Right renal pelvis (tissue), 4 donors: ENCODE measurements at places on chromosomes 7 and 10.

DNA sequence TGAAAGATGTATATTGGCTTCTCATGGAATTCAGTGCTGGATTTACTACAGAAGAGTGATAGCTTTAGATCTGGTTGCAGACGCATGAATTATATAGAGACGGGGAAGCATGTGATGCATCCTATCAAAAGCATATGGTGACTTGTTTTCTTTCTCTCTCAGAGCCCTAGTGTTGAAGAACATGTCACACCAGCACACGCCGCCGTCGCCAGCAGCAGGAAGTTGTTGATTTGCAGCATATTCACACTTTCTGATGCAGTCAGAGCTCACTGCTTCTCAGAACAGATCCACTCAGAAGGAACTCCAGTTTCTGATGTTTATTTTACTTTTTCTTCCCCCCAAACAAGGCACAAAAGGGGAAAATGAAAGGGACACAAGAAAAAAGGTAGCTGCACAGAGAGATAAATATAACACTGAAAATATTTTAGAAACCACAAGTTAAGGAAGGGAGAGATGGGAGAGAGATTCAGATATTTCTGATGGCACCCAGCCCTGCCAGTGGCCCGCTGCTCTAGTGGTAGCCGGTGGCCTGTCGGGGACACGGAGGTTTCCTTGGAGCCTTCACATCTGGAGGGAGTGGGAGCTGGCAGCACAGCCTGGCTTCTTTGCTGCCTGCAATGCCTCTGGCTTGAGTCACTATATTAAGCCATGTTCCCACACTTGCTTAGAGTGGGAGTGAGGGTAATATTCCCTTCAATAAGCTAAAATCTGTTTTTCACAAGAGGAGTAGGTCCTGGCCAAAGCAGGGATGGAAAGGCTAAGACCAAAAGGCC is 123.2 kb downstream of the NRP1 start:
- no peak for DNase-seq

DNA sequence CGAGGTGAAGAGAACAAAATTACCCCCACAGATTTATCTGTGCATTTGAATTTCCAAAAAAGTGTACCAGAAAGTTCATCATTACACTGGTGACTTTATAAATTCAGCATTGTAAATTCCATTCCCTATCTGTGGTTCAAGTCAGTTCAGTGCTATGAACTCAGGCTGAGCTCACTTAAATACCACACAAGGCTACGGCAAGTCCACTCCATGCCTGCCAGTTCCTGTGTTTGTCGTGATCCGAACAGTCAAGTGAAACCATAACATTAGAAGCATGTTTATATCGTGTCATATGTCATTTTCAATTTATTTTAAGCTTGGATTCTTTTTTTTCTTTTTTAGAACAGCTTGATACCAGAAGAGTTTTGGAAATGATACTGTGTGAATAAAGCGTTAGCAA is 14.8 kb downstream of the MBL2 start:
- DNase-seq = no peak

DNA sequence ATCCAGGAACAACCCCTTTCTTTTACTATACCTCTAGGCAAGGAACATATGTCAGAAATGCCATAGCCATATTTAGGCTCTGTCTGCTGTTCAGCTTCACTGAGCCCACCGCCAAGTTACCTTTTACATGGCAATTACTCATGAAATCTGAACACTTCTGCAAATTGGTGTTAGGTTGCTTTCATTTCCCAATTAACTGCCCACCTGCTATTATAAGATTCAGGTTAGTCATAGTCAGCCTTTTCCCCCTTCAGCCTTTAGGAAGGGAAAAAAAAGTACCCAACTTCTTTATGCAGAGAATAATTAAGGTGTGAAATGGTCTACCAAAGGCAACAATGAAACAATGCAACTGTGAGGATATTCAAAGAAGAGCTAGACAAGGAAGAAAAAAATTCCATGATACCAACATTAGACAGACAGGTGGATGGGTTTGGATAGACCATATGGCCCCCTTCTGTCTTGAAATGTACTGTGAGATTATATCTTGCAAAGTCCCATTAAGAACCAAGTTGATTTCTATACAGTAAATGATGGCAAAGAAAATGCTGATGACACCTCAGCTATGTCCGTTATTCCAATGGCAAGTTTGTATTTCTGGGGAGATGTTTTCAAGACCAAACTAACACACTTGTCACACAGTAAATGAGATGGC is 442.1 kb upstream of the NRP1 start:
- DNase-seq = no peak

GRCh38 chr7:44377681-44378421 is 52.5 kb upstream of the CAMK2B start:
- DNase-seq = no peak

DNA sequence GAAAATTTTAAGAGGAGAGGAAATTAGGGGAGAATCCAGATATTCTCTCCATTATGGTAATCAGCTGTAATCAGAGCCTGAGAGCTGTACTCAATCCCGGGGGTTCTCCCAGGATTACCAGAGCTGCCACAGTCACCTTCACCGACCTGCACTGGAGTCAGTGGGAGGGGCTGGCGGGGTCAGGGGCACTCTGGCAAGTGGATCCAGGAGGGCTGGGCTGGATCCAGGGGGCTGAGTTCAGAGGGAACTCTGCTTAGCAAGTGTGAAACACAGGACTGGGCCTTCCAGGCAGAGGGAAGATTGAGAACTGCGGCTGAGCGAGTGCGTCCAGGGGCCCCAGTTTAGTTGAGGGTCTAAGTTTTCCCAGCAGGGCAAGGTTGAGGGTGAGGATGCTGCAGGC is 89.2 kb downstream of the BMS1 start:
- no peak for DNase-seq

- DNase-seq = no peak
Observed at GRCh38 chr10:106011250-106011649, 1153.3 kb downstream of the SORCS1 start.

DNA sequence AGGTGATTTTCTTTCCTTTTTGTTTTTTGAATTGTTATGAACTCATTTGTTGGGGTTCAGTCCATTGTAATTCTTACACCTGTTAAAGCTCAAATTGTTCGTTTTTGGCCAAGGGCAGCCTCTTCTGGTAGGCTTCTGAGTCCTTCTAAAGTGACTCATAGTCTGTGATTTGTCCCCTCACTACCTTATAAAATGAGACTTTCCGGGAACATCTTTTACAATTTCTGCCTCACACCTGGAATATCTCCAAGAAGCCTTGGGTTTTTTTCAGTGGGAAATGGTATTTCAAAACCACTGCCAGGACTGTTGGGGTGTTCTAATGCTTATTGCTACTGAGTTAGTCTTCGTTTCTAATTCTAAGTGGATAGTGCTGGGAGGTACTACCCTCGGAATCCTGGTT is 56.7 kb downstream of the BMPR1A start:
- DNase-seq = no peak
